ENCODE measurements at places on chromosomes 5 and 9. TPM values are rescaled to one million over a fixed set of nuclear protein-coding genes. Genes with fewer than 3 reads are reported as not detected.

GRCh38 chr9:133792721-133793470 lies 54.7 kb upstream of the SARDH start:
- DNase-seq, result peak; percentile 71
- no peaks in the 10 kb centered on the region for H3K36me3 ChIP-seq
- H3K27ac ChIP-seq, result no peak overlapping the region
- no peak overlapping the region for H3K4me3 ChIP-seq

The NDUFAF2 gene
- total RNA-seq, result 23.2 TPM

The FBP1 gene
- 17.1 TPM for total RNA-seq

DNA sequence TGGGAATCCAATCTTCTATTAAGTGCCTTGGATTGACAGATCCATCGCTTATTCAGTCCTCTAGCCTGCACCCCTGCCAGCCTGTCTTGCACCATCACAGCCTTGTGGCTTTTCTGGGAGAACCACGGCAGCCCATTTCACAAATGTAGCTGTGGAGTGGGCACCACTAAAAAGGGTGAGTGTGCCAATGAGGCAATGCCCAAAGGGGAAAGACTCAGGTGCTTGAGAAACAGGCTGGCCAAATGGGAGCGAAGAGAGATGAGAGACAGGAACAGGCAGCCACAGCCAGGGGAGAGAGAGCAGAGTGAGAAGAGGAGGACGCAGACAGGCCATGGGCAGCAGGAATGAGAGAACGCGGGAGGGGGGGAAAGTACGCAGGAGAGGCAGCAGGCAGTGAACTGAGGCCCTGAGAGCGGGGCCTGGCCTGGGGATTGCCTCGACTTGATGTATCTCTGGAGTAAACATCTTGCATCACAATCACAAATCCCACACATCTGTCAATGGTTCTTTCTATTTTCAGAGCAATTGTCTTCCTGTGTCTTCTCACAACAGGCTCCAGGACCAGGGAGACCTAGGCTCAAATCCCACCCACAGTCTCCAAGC lies 173.1 kb downstream of the SYK start:
- H3K27me3 ChIP-seq, result no peaks in the 10 kb centered on the region
- H3K4me3 ChIP-seq, result no peak overlapping the region
- no peak for DNase-seq

- peak overlapping the region; percentile 81 for H3K4me3 ChIP-seq
- peaks cover 7% of the 10 kb centered on the region for H3K4me1 ChIP-seq
- peaks cover 12% of the 10 kb centered on the region for H3K27me3 ChIP-seq
- peaks cover 6% of the 10 kb centered on the region for H3K36me3 ChIP-seq
These were observed 2.2 kb downstream of the GAS1 start for GRCh38 chr9:86944796-86945727.

- no peak overlapping the region for H3K4me3 ChIP-seq
- no peaks in the 10 kb centered on the region for H3K27me3 ChIP-seq
- no peaks in the 10 kb centered on the region for H3K4me1 ChIP-seq
- no peak overlapping the region for H3K27ac ChIP-seq
- H3K36me3 ChIP-seq, result no peaks in the 10 kb centered on the region
- DNase-seq, result no peak
These were observed 59.5 kb downstream of the NUDT12 start for GRCh38 chr5:103503066-103503465.

GRCh38 chr5:39755986-39756385 lies 331.2 kb upstream of the DAB2 start:
- DNase-seq, result no peak
- H3K36me3 ChIP-seq, result no peaks in the 10 kb centered on the region
- no peak overlapping the region for H3K27ac ChIP-seq
- no peaks in the 10 kb centered on the region for H3K27me3 ChIP-seq

The SPINK6 gene
- total RNA-seq, result not detected

- no peak overlapping the region for H3K4me3 ChIP-seq
- no peaks in the 10 kb centered on the region for H3K36me3 ChIP-seq
- no peaks in the 10 kb centered on the region for H3K27me3 ChIP-seq
These were observed 129.5 kb upstream of the CPEB4 start for GRCh38 chr5:173758676-173759075.

DNA sequence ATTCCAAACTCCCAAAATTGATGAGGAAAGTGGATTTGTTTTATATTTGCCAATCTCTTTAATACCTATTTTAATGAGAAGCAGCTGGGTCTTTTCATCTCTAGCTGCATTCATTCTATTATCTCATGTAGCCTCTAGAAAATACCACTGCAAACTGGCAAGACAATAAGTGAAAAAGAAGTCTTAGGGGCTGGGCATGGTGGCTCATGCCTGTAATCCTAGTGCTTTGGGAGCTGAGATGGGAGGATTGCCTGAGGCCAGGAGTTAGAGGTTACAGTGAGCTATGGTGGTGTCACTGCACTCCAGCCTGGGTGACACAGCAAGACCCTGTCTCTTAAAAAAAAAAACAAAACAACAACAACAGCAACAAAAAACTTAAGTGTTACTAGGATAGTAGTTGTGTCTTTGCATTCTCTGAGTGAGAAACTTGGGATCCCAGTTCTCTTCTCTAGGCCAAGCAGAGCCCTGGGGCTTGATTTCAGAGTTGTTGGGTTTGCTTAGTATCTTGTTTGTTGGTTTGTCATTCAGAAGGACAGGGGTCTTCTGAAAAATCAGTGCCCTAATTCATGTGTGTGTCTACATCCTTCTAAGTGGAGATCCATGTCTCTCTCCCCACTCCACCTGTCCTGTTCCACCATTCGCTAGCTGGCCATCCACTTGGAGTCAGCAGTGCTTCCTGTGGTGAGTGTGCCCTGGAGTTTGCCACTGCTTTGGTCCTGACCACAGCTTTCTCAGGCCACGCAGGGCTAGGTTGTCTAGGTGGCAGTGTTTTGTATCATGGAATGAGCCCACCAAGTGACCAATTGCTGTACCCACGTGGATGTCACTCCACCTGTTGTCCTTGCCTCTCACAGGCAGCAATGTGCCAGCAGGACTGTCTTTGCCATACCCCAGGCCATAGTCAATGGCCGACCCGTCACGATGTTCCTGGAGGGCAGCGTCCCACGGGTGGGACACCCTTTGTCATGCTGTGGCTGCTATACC lies 19.5 kb downstream of the MARCHF6 start:
- no peak overlapping the region for H3K4me3 ChIP-seq
- DNase-seq, result no peak
- peaks cover 22% of the 10 kb centered on the region for H3K4me1 ChIP-seq
- H3K36me3 ChIP-seq, result peaks cover 3% of the 10 kb centered on the region
- no peak overlapping the region for H3K27ac ChIP-seq

DNA sequence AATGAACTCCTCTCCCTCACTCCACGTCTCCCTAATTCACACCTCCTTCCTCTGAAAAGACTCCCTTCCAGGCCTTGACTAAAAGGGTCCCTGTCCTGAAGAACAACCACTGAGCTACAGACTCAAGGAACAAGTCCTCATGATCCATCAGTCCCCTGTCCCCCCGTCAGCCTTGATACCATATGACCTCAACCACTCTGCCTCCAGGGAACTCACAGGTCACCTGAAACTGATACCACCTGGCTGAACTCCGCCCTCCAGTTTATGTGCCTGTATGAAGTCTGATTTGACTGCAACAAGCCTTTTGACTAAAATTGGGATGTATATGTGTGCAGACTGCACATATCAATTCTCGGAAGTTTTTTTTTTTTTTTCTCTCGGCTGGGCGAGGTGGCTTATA lies 88.7 kb downstream of the UGCG start:
- DNase-seq, result no peak
- no peaks in the 10 kb centered on the region for H3K36me3 ChIP-seq
- no peaks in the 10 kb centered on the region for H3K4me1 ChIP-seq
- H3K27ac ChIP-seq, result no peak overlapping the region

The PTGES gene
- total RNA-seq, result 16.0 TPM

The NR5A1 gene
- total RNA-seq, result 0.09 TPM

- H3K4me3 ChIP-seq, result no peak overlapping the region
- H3K27me3 ChIP-seq, result no peaks in the 10 kb centered on the region
- H3K36me3 ChIP-seq, result no peaks in the 10 kb centered on the region
- no peak overlapping the region for H3K27ac ChIP-seq
These were observed 25.4 kb downstream of the BOD1 start for GRCh38 chr5:173591056-173591514.

DNA sequence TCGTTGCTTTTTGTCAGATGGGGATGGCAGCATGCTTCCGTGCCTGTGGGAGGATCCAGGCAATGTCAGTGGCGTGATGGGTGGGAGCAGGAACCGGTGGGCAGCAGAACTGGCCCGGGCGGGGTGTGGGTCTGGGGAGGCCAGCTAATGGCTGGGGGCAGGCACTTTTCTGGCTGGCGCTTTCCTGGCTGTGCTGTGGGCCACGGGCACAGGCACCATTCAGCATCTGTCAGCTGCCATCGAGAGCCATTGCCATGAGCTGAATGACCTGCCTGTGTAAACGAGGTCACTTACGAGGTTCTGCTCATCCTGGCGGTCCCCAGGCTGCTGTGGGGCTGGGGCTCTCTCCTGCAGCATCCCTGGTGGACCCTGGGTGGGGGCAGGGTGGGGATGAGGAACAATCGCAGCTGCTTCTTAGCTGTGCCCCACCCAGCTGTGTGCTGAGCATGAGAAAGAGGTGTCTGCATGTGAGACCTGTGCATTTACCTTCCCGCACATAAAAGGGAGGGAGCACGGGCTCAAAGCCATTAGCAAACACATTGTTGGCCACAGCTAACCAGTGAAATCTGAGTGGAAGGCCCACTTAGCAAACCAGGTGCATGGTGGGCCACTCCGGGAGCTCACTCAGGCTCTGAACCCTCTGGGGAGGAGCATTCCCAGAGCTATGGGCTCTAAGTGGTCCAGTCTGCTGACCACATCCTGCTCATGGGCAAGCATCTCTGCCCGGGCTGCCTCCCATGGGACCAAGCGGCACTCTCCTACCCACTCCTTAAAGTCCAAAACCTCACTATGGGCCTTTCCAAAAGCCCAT lies 41.3 kb upstream of the OLFM1 start:
- no peak overlapping the region for H3K27ac ChIP-seq
- no peaks in the 10 kb centered on the region for H3K4me1 ChIP-seq
- DNase-seq, result no peak
- H3K4me3 ChIP-seq, result no peak overlapping the region

- no peaks in the 10 kb centered on the region for H3K36me3 ChIP-seq
- H3K4me1 ChIP-seq, result no peaks in the 10 kb centered on the region
- no peak overlapping the region for H3K27ac ChIP-seq
- no peaks in the 10 kb centered on the region for H3K27me3 ChIP-seq
- DNase-seq, result no peak
These were observed 51.3 kb upstream of the PTPN3 start for GRCh38 chr9:109549386-109549785.

GRCh38 chr9:101601904-101602765 lies 7.4 kb upstream of the PPP3R2 start:
- H3K27ac ChIP-seq, result no peak overlapping the region
- DNase-seq, result peak; percentile 71
- no peaks in the 10 kb centered on the region for H3K27me3 ChIP-seq
- H3K36me3 ChIP-seq, result no peaks in the 10 kb centered on the region
- no peak overlapping the region for H3K4me3 ChIP-seq
- no peaks in the 10 kb centered on the region for H3K4me1 ChIP-seq

GRCh38 chr5:139301808-139302499 lies 8.4 kb downstream of the MATR3 start:
- DNase-seq, result no peak
- H3K27me3 ChIP-seq, result no peaks in the 10 kb centered on the region
- no peak overlapping the region for H3K27ac ChIP-seq
- H3K36me3 ChIP-seq, result no peaks in the 10 kb centered on the region
- peaks cover 6% of the 10 kb centered on the region for H3K4me1 ChIP-seq

The FRRS1L gene
- 1.2 TPM for total RNA-seq

- DNase-seq, result peak; percentile 26
- no peak overlapping the region for H3K27ac ChIP-seq
- no peaks in the 10 kb centered on the region for H3K36me3 ChIP-seq
- H3K27me3 ChIP-seq, result no peaks in the 10 kb centered on the region
These were observed 32.9 kb downstream of the NSG2 start for GRCh38 chr5:174078416-174078815.

DNA sequence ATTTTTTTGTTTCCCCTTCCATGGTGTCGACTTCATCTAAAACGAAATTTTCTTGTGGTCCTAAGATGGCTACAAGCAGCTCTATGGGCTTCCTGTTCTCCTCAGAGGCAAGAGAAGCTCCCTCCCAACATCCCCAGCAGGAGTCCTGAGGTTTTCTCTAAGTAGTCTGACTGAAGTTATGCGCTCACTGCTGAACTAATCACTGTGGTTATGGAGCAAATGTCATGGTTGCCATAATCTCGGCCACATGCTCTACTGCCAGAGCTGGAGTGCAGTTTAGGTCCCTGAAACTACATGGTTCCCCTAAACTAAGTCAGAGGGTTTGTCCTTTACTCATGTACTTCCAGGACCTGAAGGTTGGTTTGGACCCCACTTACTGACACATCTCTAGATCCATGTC lies 68.0 kb upstream of the MAMDC2 start:
- no peaks in the 10 kb centered on the region for H3K36me3 ChIP-seq
- H3K27ac ChIP-seq, result no peak overlapping the region
- no peak overlapping the region for H3K4me3 ChIP-seq
- DNase-seq, result no peak
- no peaks in the 10 kb centered on the region for H3K4me1 ChIP-seq
- H3K27me3 ChIP-seq, result no peaks in the 10 kb centered on the region

The PAIP2 gene
- 55.6 TPM for total RNA-seq

The RFESD gene
- 6.4 TPM for total RNA-seq

GRCh38 chr9:34540827-34541226 lies 18.0 kb upstream of the ENHO start:
- H3K27me3 ChIP-seq, result peaks cover 3% of the 10 kb centered on the region
- H3K27ac ChIP-seq, result no peak overlapping the region
- H3K4me3 ChIP-seq, result no peak overlapping the region
- no peaks in the 10 kb centered on the region for H3K36me3 ChIP-seq
- no peaks in the 10 kb centered on the region for H3K4me1 ChIP-seq
- no peak for DNase-seq

DNA sequence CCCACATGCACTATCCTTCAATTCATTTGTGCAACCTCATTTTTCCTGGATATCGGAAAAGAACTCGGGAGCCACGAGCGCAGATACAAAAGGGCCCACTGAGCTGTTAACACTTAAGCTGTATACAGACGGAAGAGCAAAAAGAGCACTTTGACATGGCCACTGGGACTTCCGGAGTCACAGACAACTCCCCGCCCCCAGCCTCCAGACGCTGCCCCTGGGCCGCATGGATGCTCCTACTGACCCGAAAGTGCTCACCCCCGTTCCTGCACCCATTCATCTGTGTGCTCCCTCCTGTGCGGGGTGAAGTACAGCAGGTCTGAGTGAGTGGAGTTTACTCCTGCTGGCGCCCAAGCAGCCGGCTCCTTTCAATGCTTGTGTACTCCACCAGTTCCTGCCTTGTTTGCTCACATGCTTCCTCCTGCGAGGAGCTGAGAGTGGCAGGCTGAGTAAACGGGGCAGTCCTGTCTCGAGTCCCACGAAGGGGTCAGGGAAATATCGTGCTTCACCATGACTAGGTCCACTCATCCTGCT lies 901.0 kb upstream of the CTNND2 start:
- H3K36me3 ChIP-seq, result no peaks in the 10 kb centered on the region
- no peaks in the 10 kb centered on the region for H3K27me3 ChIP-seq
- H3K27ac ChIP-seq, result no peak overlapping the region

DNA sequence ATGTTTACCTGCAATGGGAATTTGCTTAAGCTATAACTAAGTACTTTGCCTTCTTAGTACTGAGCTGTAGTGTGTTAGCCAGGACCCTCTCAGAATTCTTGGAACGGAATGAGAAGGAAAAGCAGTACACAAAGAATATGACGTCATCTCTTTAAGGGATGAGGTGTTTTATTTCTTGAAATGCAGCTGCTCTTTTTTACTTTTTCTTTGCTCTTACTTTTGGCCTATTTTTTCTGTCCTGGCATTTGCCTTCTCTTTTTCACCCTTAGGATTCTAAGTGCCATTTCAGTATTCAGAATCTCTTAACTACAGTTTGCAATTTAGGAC lies 10.1 kb downstream of the KIF2A start:
- no peak overlapping the region for H3K4me3 ChIP-seq
- H3K36me3 ChIP-seq, result no peaks in the 10 kb centered on the region
- no peaks in the 10 kb centered on the region for H3K4me1 ChIP-seq
- DNase-seq, result peak; percentile 36
- no peaks in the 10 kb centered on the region for H3K27me3 ChIP-seq

The RLN2 gene
- 0.49 TPM for total RNA-seq
